Spleen (tissue), 13 donors: ENCODE measurements at places on chromosomes 11 and 22. TPM values are rescaled to one million over a fixed set of nuclear protein-coding genes. Genes with fewer than 3 reads are reported as not detected.
A peak's percentile ranks its signal among the peaks of the same experiment; 100 is the strongest.

- no peaks in the 10 kb centered on the region for H3K27me3 ChIP-seq
- no peaks in the 10 kb centered on the region for H3K4me1 ChIP-seq
- DNase-seq, result no peak
- H3K4me3 ChIP-seq, result no peak overlapping the region
These were observed 387.9 kb downstream of the BUD13 start for GRCh38 chr11:116384876-116385275.

The MS4A3 gene
- 31.6 TPM for total RNA-seq

The TRIM51 gene
- not detected for total RNA-seq

- H3K27me3 ChIP-seq, result peaks cover 6% of the 10 kb centered on the region
- H3K27ac ChIP-seq, result no peak overlapping the region
- no peak overlapping the region for H3K4me3 ChIP-seq
- no peak for DNase-seq
- no peaks in the 10 kb centered on the region for H3K4me1 ChIP-seq
These were observed 488.3 kb downstream of the MN1 start for GRCh38 chr22:27312966-27313855.

DNA sequence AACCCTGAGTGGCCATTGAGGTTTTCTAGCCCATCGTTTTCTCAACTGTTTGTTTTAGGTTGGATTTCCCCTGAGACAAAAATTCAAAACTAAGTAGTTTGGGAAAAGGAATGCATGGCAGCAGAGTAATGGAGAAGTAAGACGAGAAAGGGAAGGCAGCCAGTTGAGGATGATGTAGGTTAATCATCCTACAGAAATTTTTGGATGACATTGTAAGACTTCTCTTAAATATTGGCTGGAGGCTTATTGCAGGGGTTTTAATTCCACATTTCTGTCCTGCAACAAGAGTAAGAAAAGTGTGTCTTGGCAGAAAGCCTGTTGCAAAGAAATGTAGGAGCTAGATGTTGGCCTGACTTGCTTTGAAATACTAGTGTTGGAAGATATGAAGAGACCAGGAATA lies 308.8 kb downstream of the LUZP2 start:
- no peak for DNase-seq
- H3K4me3 ChIP-seq, result no peak overlapping the region
- no peaks in the 10 kb centered on the region for H3K36me3 ChIP-seq

The SPI1 gene
- 198 TPM for total RNA-seq

The TUBGCP6 gene
- 69.7 TPM for total RNA-seq

- no peaks in the 10 kb centered on the region for H3K36me3 ChIP-seq
- no peak overlapping the region for H3K4me3 ChIP-seq
- no peak overlapping the region for H3K27ac ChIP-seq
- H3K4me1 ChIP-seq, result peaks cover 4% of the 10 kb centered on the region
These were observed 8.2 kb upstream of the CCDC188 start for GRCh38 chr22:20159076-20159475.

DNA sequence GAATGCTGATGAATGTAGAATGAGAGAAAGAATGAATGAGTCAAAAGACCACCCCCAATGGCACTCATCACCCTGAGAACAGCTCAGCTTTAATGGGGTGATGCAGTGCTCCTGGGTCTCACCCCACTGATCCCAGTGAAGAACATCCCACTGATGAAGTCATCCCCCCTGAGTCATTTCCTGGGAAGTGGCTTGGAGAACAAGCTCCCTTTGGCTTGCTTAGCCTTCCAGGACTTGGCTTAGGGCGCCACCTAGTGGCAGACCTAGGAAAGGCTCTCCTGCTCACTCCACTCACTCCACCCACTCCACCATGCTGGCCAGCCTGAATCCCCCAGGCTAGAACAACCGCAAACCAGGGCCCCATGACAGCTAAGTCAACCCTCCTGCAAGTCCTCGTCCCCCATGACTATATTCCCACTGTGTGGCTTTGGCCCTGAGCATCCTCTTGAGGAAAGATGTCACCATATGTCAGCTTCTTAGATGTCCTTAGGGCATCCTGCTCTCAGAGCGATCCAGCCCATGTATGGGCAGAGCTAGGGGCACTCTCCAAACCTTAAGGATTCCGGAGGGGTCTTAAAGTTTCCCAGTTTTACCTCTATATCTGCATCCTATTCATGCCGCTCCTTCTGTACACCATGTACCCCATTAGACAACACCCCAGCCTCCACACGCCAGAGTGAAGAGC lies 17.8 kb upstream of the TMPRSS13 start:
- H3K27ac ChIP-seq, result no peak overlapping the region
- H3K4me1 ChIP-seq, result peaks cover 28% of the 10 kb centered on the region
- peak; percentile 95 for DNase-seq
- H3K4me3 ChIP-seq, result no peak overlapping the region
- H3K36me3 ChIP-seq, result no peaks in the 10 kb centered on the region

The OR56A4 gene
- 0.11 TPM for total RNA-seq

The OR52I1 gene
- not detected for total RNA-seq

DNA sequence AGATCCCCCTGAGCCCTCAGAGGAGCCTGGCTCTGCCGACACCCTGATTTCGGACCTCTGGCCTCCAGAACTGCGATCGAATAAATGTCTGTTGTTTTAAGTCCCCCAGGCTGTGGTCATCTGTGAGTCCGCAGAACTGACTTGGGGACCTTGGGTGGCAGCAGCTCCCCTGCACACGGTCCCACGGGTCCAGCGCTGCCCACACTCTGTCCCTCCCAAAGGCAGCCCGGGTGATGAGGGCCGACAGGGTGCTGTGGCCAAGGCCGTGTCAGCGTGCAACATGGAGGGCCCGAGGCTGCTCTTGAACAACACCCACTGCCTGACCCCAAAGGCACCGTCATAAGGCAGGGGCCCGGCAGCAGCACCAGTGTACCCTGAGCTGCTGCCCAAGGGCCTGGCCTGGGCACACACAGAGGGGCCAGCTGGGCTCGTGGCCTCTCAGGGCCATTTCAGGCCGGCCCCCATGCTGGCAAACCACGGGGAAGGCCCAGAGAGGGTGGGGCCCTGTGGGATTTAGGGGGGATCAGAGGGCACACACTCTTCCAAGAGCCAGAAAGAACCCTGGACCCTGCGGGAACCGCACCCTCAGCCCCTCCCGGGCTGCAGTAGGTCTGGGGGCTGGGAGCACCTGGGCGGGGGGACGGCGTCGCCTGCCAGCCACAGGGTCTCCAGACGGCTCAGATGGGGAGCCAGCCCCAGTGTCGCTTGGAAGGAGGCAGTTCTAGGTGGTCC lies 77.1 kb upstream of the PRR5 start:
- no peaks in the 10 kb centered on the region for H3K27me3 ChIP-seq
- peak; percentile 66 for DNase-seq
- no peak overlapping the region for H3K4me3 ChIP-seq
- H3K4me1 ChIP-seq, result peaks cover 24% of the 10 kb centered on the region
- no peaks in the 10 kb centered on the region for H3K36me3 ChIP-seq

The CHADL gene
- 2.2 TPM for total RNA-seq

GRCh38 chr11:26623076-26623659 lies 51.1 kb upstream of the MUC15 start:
- no peak overlapping the region for H3K4me3 ChIP-seq
- H3K27ac ChIP-seq, result no peak overlapping the region
- H3K4me1 ChIP-seq, result no peaks in the 10 kb centered on the region
- H3K36me3 ChIP-seq, result no peaks in the 10 kb centered on the region
- no peak for DNase-seq

DNA sequence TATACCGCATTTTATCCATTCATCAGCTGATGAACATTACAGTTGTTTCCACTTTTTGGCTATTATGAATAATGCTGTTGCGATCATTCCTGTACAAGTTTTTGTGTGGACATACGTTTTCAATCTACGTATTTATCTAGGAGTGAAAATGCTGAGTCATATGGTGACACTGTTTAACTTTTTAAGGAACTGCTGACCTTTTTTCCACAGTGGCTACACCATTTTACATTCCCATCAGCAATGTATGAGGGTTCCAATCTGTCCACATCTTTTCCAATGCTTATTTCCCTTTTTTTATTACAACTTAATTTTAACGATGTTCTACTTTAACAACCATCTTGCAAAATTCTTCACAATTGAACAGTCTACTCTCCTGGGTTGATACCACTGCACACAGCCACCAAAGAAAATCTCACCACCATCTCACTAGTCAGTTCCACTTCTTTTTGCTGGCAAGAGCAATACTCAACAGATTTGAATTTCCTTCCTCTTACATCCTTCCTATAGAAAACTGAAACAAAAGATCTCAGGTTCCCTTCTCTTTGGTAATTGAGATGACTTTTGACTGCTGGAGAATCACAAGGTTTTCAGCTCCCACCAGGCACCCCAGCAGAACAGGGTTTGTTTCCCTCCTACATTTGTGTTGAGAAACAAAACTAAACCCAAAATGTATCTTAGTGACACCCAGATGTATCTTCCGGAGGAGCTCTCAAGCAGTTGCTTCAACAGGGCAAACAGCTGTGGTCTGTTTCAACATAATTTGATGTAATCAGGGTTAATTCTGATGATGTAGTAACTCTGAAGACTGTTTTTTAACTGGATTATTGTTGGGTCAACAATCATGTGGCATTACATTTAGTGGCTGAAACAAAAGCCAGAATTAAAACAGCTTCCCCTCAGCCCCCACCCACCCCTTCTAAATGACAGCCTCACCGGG lies 7.0 kb upstream of the GAB2 start:
- peak overlapping the region; percentile 15 for H3K27ac ChIP-seq
- H3K36me3 ChIP-seq, result no peaks in the 10 kb centered on the region
- DNase-seq, result no peak

DNA sequence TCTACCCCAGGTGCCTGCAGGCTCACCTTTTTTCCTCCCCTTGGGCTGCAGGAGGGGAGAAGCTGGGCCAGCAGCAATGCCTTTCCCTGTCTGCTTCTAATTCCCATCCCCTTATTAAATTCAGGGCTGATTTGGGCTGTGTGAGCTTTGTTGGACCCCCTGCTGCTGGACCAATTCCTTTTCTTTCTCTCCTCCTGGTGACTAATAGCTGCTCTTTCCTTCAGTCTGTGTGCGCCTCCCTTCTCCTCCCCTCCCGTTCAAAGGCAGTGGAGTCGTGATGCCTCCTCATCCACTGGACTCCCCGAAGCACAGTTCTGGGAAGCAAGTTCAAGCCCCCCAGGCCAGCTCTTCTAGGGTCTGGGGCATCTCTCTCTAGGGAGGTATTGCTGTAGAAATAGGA lies 567.9 kb upstream of the CADM1 start:
- H3K27ac ChIP-seq, result no peak overlapping the region
- no peaks in the 10 kb centered on the region for H3K27me3 ChIP-seq
- H3K4me1 ChIP-seq, result no peaks in the 10 kb centered on the region
- H3K36me3 ChIP-seq, result no peaks in the 10 kb centered on the region
- H3K4me3 ChIP-seq, result no peak overlapping the region

- H3K4me3 ChIP-seq, result no peak overlapping the region
- no peaks in the 10 kb centered on the region for H3K36me3 ChIP-seq
- no peak for DNase-seq
- H3K27ac ChIP-seq, result no peak overlapping the region
These were observed 83.7 kb downstream of the SERGEF start for GRCh38 chr11:17929171-17929570.

- H3K27me3 ChIP-seq, result no peaks in the 10 kb centered on the region
- H3K36me3 ChIP-seq, result no peaks in the 10 kb centered on the region
- no peak overlapping the region for H3K4me3 ChIP-seq
- no peak for DNase-seq
These were observed 605.7 kb downstream of the INSC start for GRCh38 chr11:15720460-15720859.

- no peak overlapping the region for H3K27ac ChIP-seq
- no peaks in the 10 kb centered on the region for H3K27me3 ChIP-seq
- DNase-seq, result peak; percentile 78
These were observed 28.3 kb downstream of the OSBPL5 start for GRCh38 chr11:3136546-3137455.

The OR51V1 gene
- total RNA-seq, result not detected

DNA sequence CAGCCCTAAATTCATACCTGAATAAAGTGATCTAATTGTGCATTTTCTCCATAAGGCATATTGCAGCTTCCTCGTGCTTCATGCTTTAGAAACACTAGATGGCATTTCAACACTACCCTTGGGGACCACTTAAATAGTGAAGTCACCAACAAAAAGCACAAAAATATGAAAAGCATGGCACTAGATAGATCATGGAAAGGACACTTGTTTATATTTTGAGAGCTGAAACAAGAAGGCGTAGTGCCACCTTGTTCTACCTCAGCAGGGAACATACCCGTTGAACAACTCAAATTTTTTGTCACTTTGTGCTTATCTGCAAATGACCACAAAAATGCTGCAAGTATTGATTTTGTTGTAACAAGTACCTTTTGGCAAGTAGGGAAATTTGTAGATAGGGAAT lies 8.6 kb downstream of the TBCEL start:
- H3K36me3 ChIP-seq, result no peaks in the 10 kb centered on the region
- no peaks in the 10 kb centered on the region for H3K27me3 ChIP-seq
- no peak overlapping the region for H3K27ac ChIP-seq
- DNase-seq, result no peak
- H3K4me3 ChIP-seq, result no peak overlapping the region

GRCh38 chr11:74269161-74269811 lies 42.2 kb downstream of the P4HA3 start:
- no peak overlapping the region for H3K27ac ChIP-seq
- H3K27me3 ChIP-seq, result no peaks in the 10 kb centered on the region
- DNase-seq, result no peak
- no peak overlapping the region for H3K4me3 ChIP-seq
- no peaks in the 10 kb centered on the region for H3K4me1 ChIP-seq

- no peaks in the 10 kb centered on the region for H3K36me3 ChIP-seq
- no peaks in the 10 kb centered on the region for H3K4me1 ChIP-seq
- no peak for DNase-seq
- H3K4me3 ChIP-seq, result no peak overlapping the region
- peaks cover 2% of the 10 kb centered on the region for H3K27me3 ChIP-seq
- H3K27ac ChIP-seq, result no peak overlapping the region
These were observed 198.1 kb upstream of the SEZ6L start for GRCh38 chr22:25970999-25971811.

DNA sequence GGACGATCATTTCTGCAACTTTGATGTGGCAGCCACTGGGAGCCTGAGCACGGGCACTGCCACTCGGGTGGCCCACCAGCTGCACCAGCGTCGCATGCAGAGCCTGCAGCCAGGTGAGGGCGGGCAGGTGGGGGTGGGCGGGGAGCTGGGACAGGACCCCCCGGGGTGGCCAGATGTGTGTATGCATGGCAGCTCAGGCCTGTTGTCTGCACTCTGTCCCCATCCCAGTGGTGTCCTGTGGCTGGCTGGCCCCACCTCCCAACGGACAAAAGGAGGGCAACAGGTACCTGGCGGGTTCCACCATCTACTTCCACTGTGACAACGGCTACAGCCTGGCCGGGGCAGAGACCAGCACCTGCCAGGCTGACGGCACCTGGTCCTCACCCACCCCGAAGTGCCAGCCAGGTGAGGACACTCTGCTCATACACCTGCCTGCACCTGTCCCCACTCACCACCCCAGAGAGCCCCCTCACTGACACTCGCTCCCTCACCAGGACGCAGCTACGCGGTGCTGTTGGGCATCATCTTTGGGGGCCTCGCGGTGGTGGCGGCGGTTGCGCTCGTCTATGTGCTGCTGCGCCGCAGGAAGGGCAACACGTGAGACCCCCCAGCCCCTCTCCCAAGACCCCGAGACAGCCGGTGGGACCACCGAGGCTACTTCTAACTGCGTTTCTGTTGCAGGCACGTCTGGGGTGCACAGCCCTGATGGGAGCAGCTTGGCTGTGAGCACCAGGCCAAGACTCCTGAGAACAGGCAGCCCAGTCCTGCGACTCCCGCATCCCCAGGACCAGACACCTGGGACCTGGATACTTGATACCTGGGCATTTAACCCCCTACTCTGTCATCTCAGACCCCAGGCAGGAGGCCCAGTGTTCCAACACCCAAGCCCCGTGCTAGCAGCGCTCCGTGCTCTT lies 6.7 kb downstream of the SUSD2 start:
- H3K4me1 ChIP-seq, result peaks cover 34% of the 10 kb centered on the region
- H3K36me3 ChIP-seq, result no peaks in the 10 kb centered on the region
- H3K27me3 ChIP-seq, result no peaks in the 10 kb centered on the region
- no peak overlapping the region for H3K27ac ChIP-seq
- no peak overlapping the region for H3K4me3 ChIP-seq

The RFPL1 gene
- total RNA-seq, result 1.4 TPM

The C11orf16 gene
- total RNA-seq, result not detected

- no peaks in the 10 kb centered on the region for H3K4me1 ChIP-seq
- no peak overlapping the region for H3K4me3 ChIP-seq
These were observed 21.4 kb downstream of the RELT start for GRCh38 chr11:73397468-73398131.
